Glutamatergic neuron (in vitro differentiated cells): ENCODE measurements at places on chromosomes 1 and 21.
A peak's percentile ranks its signal among the peaks of the same experiment; 100 is the strongest.

GRCh38 chr1:241605146-241605805 is 34.9 kb downstream of the CHML start:
- no peak for DNase-seq

GRCh38 chr1:115429884-115430283 is 91.8 kb upstream of the NGF start:
- no peak for DNase-seq

DNA sequence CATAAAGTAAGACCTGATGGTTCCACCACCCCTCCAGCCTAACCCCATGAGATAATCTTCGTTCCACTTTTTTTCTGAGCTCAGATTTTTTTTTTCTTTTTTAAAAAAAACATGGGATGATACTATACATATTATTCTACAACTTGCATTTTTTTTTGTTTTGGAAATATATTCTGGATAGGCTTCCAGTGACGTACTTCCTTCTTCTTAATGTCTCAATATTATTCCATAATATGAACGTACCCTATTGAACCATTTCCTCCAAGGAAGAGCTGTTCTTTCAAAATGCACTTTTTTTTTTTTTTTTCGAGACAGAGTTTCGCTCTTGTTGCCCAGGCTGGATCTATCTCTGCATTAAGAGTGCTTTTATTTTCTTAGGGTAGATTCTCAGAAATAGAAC is 1.5 kb downstream of the EDEM3 start:
- no peak for DNase-seq

DNA sequence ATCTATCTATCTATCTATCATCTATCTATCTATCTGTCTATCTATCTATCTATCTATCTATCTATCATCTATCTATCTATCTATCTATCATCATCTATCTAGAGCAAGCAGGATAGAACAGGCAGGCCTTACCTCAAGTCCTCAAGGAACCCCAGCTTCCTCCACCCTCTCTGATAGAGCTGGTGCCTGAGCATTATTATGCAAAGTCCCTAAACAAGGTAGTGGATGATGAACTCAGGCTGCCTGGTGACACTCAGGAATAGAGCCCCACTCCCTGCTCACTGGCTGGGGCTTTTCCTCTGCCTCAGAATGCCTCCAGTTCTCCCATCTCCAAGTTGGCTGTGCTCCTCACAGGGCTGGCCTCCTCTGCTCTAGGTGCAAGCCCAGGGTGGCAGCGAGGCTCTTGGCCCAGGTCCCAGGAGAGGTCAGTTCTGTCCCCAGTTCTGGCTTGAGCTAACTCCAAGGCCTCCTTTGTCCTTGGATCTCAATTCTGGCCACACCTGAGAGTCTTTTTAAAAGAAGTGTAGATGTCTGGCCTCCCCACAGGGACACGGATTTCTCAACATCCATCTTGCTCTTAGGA is 60.2 kb downstream of the PCP4 start:
- DNase-seq, result no peak

GRCh38 chr1:151593730-151594129 is 18.1 kb upstream of the SNX27 start:
- peak; percentile 39 for DNase-seq

- DNase-seq, result no peak
Measured at GRCh38 chr1:228838717-228839500, 103.6 kb downstream of the RHOU start.

- DNase-seq, result peak; percentile 82
Measured at GRCh38 chr1:110605901-110606656, at the start of gene KCNA2. KCNA2 (minus strand) TSS chr1:110606358; CDS start chr1:110604782, 1,576 bp downstream.

- DNase-seq, result peak; percentile 61
Measured at GRCh38 chr1:230120921-230121381, 53.9 kb downstream of the GALNT2 start.

DNA sequence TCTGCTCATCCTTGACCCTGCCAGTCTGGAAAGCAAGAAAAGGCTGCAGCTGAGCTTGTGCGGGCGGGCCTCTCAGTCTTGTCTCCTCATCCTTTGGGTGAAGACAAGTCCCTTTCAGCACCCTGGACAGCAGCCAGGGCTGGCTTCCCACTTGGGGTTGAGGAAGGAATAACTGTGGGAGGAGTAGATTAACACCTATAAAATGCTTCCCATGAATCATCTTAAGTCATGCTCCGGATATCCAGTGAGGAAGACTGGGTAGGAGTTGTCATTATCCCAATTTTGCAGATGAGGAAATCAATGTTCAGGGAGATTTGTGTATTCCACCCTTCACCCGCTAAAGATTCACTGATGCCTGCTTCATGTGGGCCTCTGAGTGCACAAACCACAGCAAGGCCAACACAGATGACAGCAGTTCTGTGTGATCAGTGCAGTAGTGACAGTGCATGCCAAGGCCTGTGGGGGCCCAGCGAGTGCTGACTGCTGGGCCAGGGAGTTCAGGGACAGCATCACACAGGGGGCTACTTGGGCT is 20.1 kb upstream of the COL16A1 start:
- DNase-seq, result no peak

GRCh38 chr1:147717051-147717705 is 43.2 kb downstream of the GJA5 start:
- DNase-seq, result no peak

- no peak for DNase-seq
Measured at GRCh38 chr21:42981214-42981523, 6.8 kb downstream of the PKNOX1 start.

DNA sequence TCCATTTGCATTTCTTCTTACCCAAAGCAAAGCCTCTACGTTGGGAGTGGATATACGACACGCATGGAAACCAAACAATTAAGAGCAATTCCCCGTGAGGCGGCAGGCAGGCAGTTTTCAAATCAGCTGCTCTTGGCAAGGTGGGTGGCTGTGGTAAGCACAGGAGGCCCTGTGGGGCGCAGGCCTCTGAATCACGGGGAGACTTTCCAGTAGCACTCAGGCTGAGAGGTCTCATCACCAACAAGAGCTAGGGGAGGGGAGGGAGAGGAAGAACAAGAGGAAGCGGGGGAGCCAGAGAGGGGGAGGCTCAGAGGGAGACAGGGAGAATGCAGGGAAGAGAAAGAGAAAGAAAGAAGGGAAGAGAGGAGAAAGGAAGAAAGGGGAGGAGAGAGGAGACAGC is 56.4 kb downstream of the MT1HL1 start:
- DNase-seq, result no peak

GRCh38 chr1:36553591-36554322 is 71.0 kb upstream of the CSF3R start:
- peak; percentile 89 for DNase-seq

- no peak for DNase-seq
Measured at GRCh38 chr1:59029411-59030167, 245.7 kb upstream of the JUN start.

DNA sequence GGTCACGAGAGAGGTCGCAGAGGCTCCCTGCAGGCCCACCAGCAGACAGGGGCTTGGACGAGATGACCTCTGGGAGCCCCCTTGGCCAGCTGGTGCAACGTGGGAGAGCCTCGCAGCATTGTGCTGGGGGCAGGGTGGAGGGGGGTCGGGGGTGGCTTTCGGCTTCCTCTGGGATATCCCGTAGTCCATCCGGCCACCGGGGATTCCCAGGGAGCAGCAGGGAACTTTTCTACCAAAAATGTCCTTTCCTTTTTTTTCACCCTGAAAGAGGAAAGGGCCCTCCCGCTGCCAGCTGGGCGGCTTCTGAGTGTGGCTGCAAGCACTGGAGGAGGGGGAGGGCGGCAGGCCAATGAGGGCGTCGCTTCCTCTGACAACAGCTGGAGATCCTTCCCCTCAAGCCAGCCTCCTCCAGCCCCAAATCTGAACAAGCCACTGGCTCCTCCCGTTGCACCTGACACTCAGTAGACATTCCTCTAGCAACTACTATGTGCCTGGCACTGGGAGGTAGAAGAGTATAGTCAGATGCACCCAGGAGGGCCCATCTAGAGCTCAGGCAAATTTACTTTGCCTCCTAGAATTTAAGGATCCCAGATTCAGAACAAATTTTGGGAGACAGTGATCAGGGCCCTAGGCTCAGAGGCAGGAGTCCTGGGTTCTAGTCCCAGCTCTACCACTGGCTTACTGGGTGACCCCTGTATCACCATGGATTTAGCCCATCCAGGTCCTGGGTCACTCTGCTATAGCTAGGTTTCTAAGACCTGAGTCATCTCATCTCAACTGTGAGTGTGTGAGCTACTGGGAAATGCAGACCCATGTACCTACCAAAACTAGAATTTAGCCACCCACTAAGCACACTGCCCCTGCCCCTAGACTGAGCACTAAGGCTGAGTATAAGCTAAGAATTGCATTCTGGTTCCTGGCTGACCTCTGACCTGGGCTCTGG is 2.7 kb downstream of the MOB3C start:
- peak; percentile 59 for DNase-seq

GRCh38 chr1:156868341-156868740 is 7.7 kb downstream of the NTRK1 start:
- no peak for DNase-seq

GRCh38 chr21:17446737-17447136 is 66.1 kb upstream of the CXADR start:
- no peak for DNase-seq

DNA sequence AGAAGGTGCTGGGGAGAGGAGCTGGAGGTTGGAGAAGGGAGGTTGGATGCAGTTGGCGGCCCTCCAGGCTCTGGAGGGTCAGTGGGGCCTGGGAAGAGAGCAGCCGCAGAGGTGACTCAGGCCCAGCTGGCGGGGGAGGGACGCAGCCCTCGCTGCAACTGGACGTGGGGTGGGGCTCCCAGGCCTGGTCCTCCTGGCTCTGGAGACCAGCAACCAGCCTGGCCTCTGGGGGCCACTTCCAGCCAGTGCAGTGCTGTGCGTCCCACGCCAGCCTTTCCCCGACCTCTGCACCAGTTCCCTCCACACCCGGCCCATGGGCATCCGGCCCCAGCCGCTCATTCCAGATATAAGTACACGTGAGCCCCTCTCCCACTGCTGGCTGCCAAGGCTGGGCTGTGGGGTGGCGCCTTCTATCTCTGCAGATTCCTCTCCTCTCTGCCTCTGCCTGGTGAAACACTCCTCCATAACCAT is 38.0 kb upstream of the COL18A1 start:
- DNase-seq, result no peak

DNA sequence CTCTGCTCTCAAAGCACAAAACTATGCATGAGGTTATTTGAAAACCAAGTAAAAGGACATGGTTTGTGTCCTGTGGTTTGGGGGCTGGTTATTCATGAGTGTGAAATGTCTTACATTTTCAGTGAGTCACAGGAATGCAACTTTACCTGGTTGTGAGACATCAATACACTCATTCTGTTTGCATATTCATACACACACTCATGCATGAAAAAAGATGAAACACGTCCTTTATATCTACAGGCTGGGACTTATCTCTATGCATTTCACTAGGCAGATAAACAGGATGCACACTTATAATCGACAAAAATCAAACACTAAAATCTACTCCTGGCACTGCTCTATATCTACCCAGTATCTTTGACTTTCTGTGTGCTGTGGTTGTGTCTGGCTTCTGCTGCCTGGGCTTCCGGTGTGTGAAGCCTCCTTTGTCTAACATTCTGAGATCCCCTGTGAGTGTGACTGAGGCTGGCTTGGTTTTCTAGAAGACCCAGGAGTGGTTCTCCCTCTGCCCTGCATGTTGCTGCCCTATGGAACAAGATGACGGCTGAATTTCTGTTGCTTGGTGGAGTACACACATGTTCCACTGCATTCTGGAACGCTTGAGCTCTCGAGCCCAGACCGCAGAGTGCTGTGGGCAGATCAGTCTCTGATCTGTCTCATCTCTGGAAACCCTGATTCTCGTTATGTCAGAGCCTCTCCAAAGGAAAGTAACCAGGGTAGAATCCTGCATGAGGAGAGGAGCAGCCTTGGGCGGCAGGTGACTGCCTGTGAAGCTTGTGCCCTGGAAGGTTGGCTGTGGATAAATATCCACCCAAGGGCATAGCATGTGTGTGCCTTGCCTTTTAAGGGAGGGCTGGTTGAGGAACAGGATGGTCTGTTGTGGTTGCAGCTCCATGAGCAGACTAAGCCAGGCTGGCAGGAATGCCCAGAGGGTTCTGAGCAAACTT is 19.7 kb upstream of the FASLG start:
- DNase-seq, result no peak

DNA sequence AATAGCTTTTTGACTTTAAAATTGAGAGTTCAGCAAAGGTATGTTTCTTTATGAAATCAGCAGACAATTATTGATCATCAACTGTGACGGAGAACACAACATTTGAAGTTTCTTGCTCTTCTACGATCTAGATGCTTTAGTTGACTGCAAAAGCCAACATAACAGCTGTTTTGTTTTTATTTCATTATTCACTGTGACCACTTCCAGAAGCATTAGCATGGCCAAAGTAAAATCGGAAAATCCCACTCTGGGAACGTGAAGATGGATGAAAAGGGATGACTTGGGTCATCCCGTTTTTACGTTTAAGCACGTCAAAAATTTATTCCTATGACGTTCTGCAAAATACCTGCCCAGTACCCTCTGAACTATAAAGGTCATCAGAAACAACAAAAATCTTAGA is 833.0 kb upstream of the ADAMTS5 start:
- DNase-seq, result no peak

DNA sequence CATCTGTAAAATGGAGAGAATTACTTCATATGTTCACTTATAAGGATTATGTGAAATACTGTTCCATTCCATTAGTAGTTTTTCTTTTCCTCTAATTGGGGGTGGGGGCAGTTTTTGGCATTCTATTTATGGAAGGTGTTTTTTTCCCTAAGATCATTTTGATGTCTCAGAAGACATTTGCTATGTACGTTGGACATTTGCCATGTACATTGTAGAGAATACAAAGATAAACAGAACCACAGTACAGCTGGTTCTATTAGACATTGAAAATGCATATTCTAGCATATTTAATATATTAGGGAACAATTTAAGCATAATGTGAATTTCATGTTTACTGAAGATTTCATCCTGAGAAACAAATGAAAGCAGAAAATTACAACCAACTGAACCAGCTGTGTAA is 98.5 kb downstream of the PTBP2 start:
- DNase-seq, result no peak

GRCh38 chr1:53525595-53525994 is 66.4 kb downstream of the DMRTB1 start:
- peak; percentile 58 for DNase-seq

GRCh38 chr1:32400876-32401631 is 6.8 kb upstream of the BSDC1 start:
- peak; percentile 91 for DNase-seq
